ENCODE measurements at places on chromosomes 4 and X.

DNA sequence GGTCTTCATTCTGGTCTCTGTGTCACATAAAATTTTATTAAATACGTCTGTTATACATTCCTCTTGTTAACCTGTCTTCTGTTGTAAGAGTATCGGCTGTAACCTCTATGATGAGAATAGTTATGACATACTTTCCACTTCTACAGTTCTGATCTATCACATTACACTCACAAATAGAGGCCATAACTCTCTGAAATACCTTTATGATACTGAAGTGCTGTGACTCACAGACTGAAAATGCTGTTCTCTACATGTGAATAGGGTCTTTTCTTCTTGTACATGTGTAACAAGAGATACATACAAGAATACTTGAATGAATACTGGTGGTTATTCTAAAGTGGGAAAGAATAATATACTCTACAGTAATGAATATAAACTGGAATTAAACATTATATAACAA lies 1047.6 kb downstream of the TECRL start:
- no peak for DNase-seq

GRCh38 chr4:40418430-40419230 lies 83.5 kb downstream of the CHRNA9 start:
- DNase-seq, result no peak

- no peak for DNase-seq
Measured at GRCh38 chr4:56185901-56186300, 201.4 kb downstream of the AASDH start.

DNA sequence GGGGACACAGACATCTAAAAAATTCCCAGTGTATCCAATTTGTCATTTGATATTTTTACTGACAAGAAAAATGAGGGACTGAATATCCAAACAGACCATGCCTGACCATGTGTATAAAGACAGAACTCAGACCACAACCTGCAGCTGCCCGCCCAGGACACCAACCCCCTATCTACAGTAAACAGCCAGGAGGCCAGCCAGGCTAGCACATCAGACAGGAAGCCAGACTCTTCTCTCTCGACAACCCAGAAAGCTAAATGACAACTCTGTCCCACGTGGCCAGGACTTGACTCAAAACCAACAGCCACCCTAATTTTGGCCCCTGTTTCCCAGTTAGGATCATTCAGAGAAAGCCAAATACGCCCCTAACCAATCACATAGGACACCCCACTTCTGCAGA lies 15.1 kb downstream of the AFAP1 start:
- DNase-seq, result no peak

DNA sequence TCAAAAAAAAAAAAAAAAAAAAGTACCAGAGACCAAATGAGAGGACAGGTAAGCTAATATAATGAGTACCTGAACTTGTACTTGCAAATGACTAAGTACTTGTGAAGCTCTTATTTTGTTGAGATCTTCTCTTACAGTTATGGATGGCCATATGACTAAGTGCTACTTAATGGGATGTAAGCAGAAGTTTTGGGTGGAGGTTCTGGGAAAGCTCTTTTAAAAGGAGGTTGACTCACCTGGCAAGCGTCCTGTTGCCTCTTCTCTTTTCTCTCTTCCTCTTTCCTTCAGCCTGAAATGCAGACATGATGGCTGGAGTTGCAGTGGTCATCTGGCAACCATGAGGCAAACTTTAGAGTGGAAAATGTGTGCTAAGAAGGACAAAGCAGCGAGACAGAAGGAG lies 36.9 kb upstream of the MED14 start:
- DNase-seq, result no peak

DNA sequence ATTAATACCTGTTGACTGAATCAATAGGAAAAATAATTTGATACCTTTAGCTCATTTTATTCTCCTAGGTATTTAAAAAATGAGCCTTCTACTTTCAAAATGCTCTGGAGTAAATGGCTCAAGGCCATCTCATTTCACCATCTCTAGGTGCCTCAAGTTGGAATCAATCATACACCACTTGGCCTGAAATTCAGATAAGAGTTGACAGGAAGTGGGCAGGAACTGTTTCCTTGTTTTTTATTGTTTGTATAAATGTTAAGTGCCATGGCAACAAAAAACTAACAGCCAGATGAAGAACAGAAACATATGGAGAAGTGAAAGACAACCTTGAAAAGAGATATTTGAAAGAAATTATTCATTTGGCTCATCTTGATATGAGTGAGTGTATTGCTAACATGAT lies 12.4 kb downstream of the LIMCH1 start:
- no peak for DNase-seq

DNA sequence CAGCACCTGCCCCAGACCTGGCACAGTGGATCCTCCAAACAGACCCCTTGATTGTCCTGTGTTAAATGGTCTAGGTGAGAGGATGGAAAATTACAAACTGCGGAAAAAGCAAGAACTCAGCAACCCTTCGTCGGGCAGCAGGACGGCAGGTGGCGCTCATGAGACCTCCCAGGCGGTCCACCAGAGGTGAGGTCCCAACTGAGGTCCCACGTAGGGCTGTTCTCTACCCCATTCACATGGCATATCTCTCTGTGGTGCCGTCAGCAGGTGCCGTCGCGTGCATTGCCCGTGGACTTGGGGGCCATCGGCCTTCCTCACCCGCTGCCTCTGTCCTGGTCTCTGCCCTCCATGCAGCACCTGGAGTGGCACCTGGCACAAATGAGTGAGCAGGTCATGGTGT lies 88.2 kb downstream of the CRMP1 start:
- no peak for DNase-seq

GRCh38 chr4:123484291-123484926 lies 87.8 kb downstream of the SPRY1 start:
- DNase-seq, result no peak
